ENCODE measurements at places on chromosomes 16 and 17. TPM values are rescaled to one million over a fixed set of nuclear protein-coding genes. Genes with fewer than 3 reads are reported as not detected.

CSH2 gene
- not detected for polyA plus RNA-seq

GRCh38 chr17:15493693-15494035 lies 26.2 kb upstream of the CDRT4 start:
- DNase-seq: no peak

- DNase-seq: no peak
Measured at GRCh38 chr17:54891176-54891821, 9.4 kb upstream of the TOM1L1 start.

- no peak for DNase-seq
Measured at GRCh38 chr17:16925461-16926060, 46.4 kb downstream of the TNFRSF13B start.

GRCh38 chr16:79271583-79271982 lies 329.0 kb downstream of the MAF start:
- no peak for DNase-seq

GRCh38 chr16:25988084-25988483 lies 296.3 kb downstream of the HS3ST4 start:
- no peak for DNase-seq

- no peak for DNase-seq
Measured at GRCh38 chr17:82114872-82115271, 16.8 kb upstream of the FASN start.

GRCh38 chr17:81396722-81397313 lies 1.6 kb downstream of the BAHCC1 start:
- peak; percentile 41 for DNase-seq

ZNF771 gene
- polyA plus RNA-seq: not detected

GRCh38 chr16:84618581-84619460 lies 943 bp upstream of the COTL1 start:
- no peak for DNase-seq

DNA sequence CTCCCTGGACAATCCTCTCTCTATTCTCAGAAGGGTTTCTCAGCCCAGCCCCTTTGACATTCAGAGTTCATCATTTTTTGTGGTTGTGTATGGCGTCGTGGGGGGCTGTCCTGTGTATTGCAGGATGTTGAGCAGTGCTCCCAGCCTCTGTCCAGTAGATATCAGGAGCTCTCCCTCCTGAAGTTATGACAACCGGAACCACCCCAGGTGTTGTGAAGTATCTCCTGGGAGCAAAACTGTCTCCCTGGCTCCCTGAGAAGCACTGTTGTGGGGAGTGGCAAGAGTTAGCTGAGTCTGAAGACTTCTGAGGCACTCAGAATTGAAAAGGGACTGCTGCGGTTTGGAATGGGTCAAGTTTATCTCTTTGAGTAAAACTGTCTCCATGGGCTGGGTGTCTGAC lies 55.9 kb upstream of the MGAT5B start:
- no peak for DNase-seq

- DNase-seq: no peak
Measured at GRCh38 chr16:84484579-84485254, 19.7 kb downstream of the MEAK7 start.

GRCh38 chr16:12680531-12680930 lies 123.2 kb downstream of the CPPED1 start:
- DNase-seq: no peak

DNA sequence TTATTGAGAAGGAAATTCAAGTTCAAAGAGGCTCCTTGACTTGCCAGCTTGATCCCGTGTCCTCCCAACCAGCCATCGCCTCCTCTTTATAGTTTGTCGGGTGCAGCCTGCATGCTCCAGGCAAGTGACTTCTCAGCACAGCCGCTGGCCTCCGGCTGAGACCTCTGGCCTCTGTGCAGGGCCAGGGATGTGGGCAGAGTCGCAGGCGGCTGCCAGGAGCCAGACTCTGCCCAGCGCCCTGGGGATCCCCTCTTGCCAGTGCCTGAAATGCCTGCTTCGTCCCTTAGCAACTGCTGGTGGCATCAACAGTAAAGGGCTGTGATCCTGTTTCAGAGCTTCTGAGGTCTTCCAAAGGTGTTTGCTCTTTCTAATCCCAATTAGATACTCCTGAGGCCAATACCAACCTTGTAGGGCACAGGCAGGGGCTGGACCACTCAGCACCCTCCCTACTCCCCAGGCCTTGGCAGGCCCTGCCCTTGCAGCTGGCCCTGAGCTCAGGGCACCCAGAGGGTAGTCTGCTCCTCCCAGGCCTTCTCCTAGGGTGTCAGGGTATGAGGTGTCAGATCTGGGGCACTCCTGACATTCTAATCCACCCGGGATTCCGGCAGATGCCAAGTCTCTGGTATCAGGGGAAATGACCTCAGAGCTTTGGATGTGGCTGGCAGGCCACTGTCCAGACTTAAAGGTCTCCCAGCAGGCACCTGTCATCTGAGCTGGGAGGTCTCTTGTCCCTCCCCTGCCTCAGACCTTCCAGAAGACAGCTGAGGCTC lies 68.0 kb upstream of the SIAH1 start:
- DNase-seq: no peak

GRCh38 chr17:83064021-83064731 lies 15.2 kb upstream of the METRNL start:
- no peak for DNase-seq

All from immature natural killer cell (primary cell).